ENCODE measurements at places on chromosomes 2 and 18.
A peak's percentile ranks its signal among the peaks of the same experiment; 100 is the strongest.

DNA sequence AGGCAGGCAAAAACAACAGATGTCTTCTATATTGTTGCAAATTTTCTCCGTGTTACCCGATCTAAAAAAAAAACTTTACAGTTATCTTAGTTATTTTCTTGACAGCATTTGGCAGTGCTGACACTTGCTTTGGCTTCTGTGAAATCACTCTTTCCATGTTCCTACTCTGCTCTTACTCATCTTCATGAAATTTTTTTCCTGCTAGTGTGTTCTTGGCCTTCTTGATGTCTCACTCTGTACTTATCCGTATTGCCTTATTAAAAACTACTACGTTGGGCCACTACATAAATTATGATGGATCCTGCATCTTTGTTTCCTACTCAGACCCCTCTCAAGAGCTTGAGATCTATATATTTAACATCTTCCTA lies 134.4 kb downstream of the IKZF2 start:
- no peak for DNase-seq

DNA sequence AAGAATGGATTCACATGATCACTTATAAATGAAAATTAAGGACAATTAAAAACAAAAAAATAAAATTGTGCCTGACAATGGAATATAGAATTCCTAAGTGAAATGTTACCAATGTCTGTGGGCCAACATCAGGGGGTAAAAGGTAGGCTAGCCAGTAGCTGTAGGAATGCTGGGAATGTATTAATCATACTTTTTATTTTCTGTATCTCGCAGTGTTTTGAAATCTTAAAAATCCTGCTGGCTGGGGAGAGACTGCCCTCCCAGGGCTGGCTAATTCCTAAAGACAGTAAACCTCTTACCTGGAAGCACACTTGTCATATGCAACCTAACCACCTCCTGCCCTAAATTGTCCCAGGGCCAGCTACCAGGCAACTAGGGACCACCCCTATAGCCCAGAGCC lies 69.8 kb downstream of the REV1 start:
- DNase-seq = no peak

DNA sequence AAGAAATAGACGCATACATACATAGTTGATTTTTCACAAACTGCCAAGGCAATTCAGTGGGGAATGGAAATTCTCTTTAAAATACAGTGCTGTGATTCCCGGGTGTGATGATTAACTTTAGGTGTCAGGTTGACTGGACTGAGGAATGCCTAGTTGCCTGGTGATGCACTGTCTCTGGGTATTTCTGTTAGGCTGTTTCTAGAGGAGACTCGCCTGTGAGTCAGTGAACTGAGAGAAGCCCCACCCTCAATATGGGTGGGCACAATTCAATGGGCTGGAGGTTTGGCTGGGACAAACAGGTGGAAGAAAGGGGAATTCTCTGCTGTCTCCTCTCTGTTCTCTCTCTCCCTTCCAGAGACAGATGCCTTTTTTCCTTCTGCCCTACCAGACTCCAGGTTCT lies 187.6 kb downstream of the ARHGAP28 start:
- peak; percentile 22 for DNase-seq

- DNase-seq = no peak
These were observed 47.0 kb upstream of the PTH2R start for GRCh38 chr2:208359632-208359986.

GRCh38 chr2:74385396-74385795 lies 5.3 kb upstream of the DCTN1 start:
- no peak for DNase-seq

DNA sequence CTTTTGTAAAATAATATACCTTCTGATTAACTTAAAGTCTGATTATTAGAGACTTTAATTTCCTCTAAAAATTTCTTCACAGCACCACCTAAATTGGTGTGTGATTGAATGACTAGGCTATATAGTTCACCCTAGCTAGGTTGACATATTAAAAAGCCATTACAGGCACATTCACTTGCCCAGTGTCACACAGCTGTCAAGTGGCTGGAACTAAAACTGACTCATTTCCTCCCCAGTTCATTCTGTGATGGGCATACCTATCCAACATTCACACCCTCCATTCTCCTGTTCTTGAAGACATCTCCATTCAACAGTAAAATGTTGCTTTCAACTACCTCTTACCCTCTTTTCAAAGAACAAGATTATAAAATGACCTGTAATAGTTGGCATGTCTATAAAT lies 334.5 kb downstream of the ARHGAP15 start:
- DNase-seq = no peak

DNA sequence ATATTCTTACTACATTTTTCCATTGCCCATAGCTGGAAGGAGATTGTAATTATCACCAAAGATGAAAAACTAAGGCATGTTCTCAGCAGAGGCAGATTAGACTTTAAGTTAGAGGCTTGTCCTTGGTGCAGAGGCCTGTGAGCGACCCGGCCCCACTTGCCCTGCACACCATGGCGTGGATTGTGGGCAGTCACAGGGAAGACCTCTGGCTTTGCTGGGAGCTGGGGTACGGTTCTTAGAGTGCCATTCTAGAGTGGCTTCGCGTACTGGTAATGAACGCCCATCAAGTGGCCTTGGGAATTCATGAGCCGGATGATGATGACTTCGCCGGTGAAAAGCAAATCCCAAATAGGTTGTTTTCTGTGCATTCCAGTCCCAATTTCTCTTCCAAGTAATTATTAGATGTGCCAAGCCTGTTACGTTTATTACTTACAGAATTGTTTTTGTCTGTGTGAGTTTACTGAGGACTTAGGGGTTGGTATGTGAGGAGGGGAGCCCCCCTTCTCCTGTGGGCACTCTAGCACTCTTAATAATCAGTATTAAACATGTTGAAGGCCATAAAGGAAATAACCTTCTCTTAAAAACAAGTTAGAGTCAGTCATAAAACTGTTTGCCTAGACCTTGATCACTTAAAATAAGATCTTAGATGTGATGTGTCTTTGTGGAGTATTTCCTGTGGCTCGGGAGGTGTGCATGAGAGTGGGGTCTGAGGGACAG lies 90.6 kb downstream of the LDLRAD4 start:
- no peak for DNase-seq

- DNase-seq = no peak
These were observed 67.6 kb upstream of the MCFD2 start for GRCh38 chr2:46983065-46983801.

GRCh38 chr18:56542476-56542875 lies 95.9 kb downstream of the TXNL1 start:
- DNase-seq = no peak
